Neural progenitor cell (in vitro differentiated cells): ENCODE measurements at places on chromosomes 11 and 22.

GRCh38 chr11:79720115-79720514, 279.3 kb upstream of the TENM4 start:
- no peaks in the 10 kb centered on the region for H3K4me1 ChIP-seq
- no peaks in the 10 kb centered on the region for H3K36me3 ChIP-seq
- no peak for DNase-seq

- H3K27me3 ChIP-seq, result no peaks in the 10 kb centered on the region
- peaks cover 18% of the 10 kb centered on the region for H3K4me1 ChIP-seq
- no peak overlapping the region for H3K4me3 ChIP-seq
- no peaks in the 10 kb centered on the region for H3K36me3 ChIP-seq
- H3K27ac ChIP-seq, result no peak overlapping the region
These were observed 7.0 kb upstream of the YWHAH start for GRCh38 chr22:31937341-31937740.

- H3K27me3 ChIP-seq, result peaks cover 28% of the 10 kb centered on the region
- no peak for DNase-seq
- H3K36me3 ChIP-seq, result no peaks in the 10 kb centered on the region
- H3K27ac ChIP-seq, result no peak overlapping the region
- no peak overlapping the region for H3K4me3 ChIP-seq
These were observed 32.7 kb downstream of the ASCL2 start for GRCh38 chr11:2237457-2238238.

DNA sequence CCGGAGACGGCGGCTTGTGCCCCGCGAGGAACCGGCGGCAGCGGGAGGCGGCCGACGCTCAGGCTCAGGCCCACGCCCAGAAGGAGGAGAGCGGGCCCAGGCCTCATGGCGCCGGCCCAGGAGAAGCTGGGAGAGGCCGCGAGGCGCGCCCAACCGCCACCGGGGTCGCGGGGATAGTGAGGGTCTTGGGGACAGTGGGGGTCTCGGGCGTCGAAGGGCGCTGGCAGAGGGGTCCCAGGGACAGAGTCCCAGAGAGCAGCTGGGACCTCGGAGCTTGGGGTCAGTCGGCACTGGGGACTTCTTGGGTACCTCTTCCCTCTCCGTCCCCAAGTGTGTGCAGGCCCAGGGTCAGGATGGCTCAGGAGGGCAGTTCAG, at the start of gene PKDREJ:
PKDREJ (minus strand) TSS at position 128 of the 375 bp plus-strand sequence; CDS start at position 107, 21 bp downstream.
- H3K4me1 ChIP-seq, result no peaks in the 10 kb centered on the region
- peaks cover 94% of the 10 kb centered on the region for H3K27me3 ChIP-seq
- DNase-seq, result no peak
- H3K36me3 ChIP-seq, result no peaks in the 10 kb centered on the region
- H3K4me3 ChIP-seq, result no peak within 1 kb of the TSS

DNA sequence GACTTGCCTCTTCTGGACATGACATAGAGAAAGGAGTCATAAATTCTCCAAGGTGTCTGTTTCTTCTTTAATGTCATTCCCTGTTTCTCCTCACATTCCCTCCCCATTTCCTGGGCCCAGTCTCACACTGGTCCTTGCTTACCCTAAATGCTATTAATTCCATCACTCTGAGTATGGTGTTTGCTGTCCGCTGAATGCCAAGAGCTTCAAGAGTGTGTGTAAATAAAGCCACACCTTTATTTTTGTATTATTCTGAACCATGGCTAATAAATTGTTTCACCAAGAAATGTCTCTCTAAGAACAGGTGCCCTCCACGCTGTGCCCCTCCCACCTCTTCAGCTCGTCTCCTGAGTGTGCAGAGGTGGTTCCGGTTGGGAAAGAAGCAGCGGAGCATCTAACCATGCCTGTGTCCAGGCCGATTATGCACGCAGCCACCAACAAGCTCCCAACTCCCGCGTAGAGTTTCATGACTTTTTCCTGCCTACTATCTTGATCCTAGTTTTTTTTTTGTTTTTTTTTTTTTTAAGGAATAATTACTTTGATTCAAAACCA, 8.6 kb downstream of the TMEM121B start:
- H3K27ac ChIP-seq, result no peak overlapping the region
- no peaks in the 10 kb centered on the region for H3K27me3 ChIP-seq
- no peak overlapping the region for H3K4me3 ChIP-seq
- no peak for DNase-seq
- H3K36me3 ChIP-seq, result no peaks in the 10 kb centered on the region

- no peaks in the 10 kb centered on the region for H3K27me3 ChIP-seq
- no peaks in the 10 kb centered on the region for H3K4me1 ChIP-seq
These were observed 67.3 kb upstream of the NUP50 start for GRCh38 chr22:45096256-45096907.

- no peaks in the 10 kb centered on the region for H3K36me3 ChIP-seq
- peak; percentile 81 for DNase-seq
- peaks cover 27% of the 10 kb centered on the region for H3K4me1 ChIP-seq
- no peak overlapping the region for H3K27ac ChIP-seq
- H3K4me3 ChIP-seq, result no peak overlapping the region
- no peaks in the 10 kb centered on the region for H3K27me3 ChIP-seq
These were observed 38.5 kb downstream of the BCR start for GRCh38 chr22:23218867-23219251.
